ENCODE measurements at places on chromosomes 12 and 14.

- peak; percentile 16 for DNase-seq
Measured at GRCh38 chr12:69161829-69162228, 77.5 kb upstream of the CPSF6 start.

DNA sequence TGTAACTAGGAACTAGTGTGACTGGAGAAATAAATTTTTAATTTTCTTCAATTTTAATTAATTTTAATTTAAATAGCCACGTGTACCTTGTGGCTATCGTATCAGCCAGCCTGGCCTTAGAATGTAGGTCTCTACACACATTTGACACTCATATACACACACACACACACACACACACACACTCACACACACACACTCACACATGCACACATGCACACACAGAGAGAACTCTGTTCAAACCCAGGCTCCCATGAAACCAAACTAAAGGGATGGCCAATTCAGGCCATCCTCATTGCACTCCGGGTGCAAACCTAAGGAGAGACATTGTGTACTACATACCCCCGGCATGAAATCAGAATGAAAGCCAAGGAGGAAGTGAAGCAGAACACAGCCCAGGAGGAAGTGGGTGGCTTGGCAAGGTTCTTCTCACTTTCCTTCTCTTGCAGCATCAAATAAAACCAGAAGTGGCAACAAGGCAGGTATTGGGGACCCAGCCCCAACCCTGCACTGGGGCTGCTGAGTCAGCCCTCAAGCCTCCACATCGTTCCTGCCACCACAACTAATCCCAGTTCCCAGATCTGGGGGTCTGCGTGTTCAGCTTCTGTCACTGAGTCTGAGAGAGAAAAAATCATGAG is 26.2 kb upstream of the CHPT1 start:
- no peak for DNase-seq

DNA sequence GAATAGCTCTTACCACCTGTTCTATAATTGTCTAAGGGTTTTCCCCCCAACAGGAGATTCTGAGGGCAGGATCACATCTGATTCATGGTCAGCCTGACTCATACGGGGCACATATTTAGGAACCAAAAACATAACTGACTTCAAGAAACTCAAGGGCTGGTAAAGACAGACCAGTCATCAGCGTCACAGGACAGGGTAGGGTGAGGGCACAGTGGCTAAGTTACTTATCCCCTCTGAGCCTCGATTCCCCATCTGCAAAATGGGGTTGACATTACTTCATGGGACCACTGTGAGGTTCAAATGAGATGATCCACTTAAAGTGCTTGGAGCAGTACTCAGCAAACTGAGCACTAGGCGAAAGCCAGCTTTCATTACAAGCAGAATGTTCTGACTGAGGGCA is 606 bp downstream of the CINP start:
- peak; percentile 17 for DNase-seq

DNA sequence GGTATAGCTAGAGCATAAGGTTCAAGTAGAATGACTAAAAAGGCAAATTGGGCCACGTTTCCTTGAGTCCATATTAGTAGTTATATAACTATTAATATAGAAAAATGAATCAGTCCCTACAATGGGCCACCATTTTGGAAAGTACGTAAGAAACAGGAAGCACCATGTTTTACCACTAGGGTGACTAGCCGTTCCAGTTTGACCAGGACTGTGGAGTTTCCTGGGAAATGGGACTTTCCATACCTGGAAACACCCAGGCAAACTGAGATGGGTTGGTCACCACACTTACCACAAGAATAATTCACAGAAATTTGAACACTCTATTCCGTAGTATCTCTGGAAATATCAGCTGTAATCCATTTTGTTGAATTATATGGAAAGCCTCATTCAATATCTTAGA is 2.1 kb upstream of the MAGOHB start:
- no peak for DNase-seq
